ENCODE measurements at places on chromosomes 2 and 18. TPM values are rescaled to one million over a fixed set of nuclear protein-coding genes. Genes with fewer than 3 reads are reported as not detected.
A peak's percentile ranks its signal among the peaks of the same experiment; 100 is the strongest.

The TFPI gene
- 36.0 TPM for total RNA-seq

The POLE4 gene
- total RNA-seq: 36.8 TPM

The SEC11C gene
- 24.5 TPM for total RNA-seq

The FHL2 gene
- total RNA-seq: 467 TPM

The SPP2 gene
- not detected for total RNA-seq

- no peak for DNase-seq
- H3K4me3 ChIP-seq: peak overlapping the region; percentile 14
- peaks cover 6% of the 10 kb centered on the region for H3K4me1 ChIP-seq
- H3K27me3 ChIP-seq: no peaks in the 10 kb centered on the region
- no peaks in the 10 kb centered on the region for H3K36me3 ChIP-seq
- peak overlapping the region; percentile 41 for H3K27ac ChIP-seq
These were observed 41.9 kb downstream of the ITGB6 start for GRCh38 chr2:160157861-160158829.

GRCh38 chr18:11522992-11523391 is 86.4 kb upstream of the SLC35G4 start:
- no peaks in the 10 kb centered on the region for H3K27me3 ChIP-seq
- no peak overlapping the region for H3K4me3 ChIP-seq
- no peak for DNase-seq
- H3K4me1 ChIP-seq: no peaks in the 10 kb centered on the region
- H3K36me3 ChIP-seq: no peaks in the 10 kb centered on the region
- H3K27ac ChIP-seq: no peak overlapping the region

GRCh38 chr2:180006231-180006630 is 866 bp downstream of the CWC22 start:
- H3K4me3 ChIP-seq: peak overlapping the region; percentile 71
- no peak for DNase-seq
- peaks cover 5% of the 10 kb centered on the region for H3K4me1 ChIP-seq

- no peak overlapping the region for H3K27ac ChIP-seq
- no peak overlapping the region for H3K4me3 ChIP-seq
- no peaks in the 10 kb centered on the region for H3K27me3 ChIP-seq
- no peaks in the 10 kb centered on the region for H3K4me1 ChIP-seq
- DNase-seq: no peak
These were observed 131.9 kb downstream of the EVA1A start for GRCh38 chr2:75428646-75429443.

- DNase-seq: no peak
- no peak overlapping the region for H3K4me3 ChIP-seq
- H3K27me3 ChIP-seq: no peaks in the 10 kb centered on the region
These were observed 27.7 kb downstream of the ITGA6 start for GRCh38 chr2:172455121-172455515.

GRCh38 chr2:85807756-85808155 is 54.0 kb downstream of the ATOH8 start:
- DNase-seq: no peak
- no peaks in the 10 kb centered on the region for H3K27me3 ChIP-seq
- no peak overlapping the region for H3K4me3 ChIP-seq
- no peaks in the 10 kb centered on the region for H3K36me3 ChIP-seq

- H3K4me1 ChIP-seq: no peaks in the 10 kb centered on the region
- DNase-seq: no peak
- no peaks in the 10 kb centered on the region for H3K27me3 ChIP-seq
- H3K27ac ChIP-seq: no peak overlapping the region
These were observed 311.6 kb upstream of the CDH7 start for GRCh38 chr18:65439188-65439587.

- H3K4me1 ChIP-seq: peaks cover 8% of the 10 kb centered on the region
- H3K36me3 ChIP-seq: no peaks in the 10 kb centered on the region
- H3K27ac ChIP-seq: peak within 1 kb of the TSS; percentile 40
- H3K4me3 ChIP-seq: peak within 1 kb of the TSS; percentile 51
These were observed at the start of gene CCBE1 for GRCh38 chr18:59697236-59697932. Gene CCBE1, minus strand, starts transcription at chr18:59697423.

DNA sequence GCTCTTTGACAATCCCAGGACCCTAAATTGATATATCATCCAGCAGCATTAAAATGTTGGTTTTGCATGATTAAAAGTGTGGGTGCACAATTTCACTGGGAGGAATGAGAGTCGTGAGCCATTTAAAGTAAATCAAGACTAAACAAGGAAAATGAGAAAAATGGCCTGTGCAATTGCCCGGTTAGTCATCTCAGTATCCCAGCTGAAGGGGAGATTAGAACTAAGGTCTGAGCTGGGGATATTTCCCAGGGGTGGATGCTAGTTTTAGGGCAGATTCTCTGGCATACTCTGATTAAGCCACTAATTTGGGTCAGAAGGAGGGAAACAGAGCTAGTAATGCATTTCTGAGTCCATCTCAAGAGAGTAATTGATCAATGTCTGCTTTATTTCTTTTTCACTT is 177.2 kb downstream of the EN1 start:
- no peaks in the 10 kb centered on the region for H3K27me3 ChIP-seq
- DNase-seq: no peak
- H3K27ac ChIP-seq: no peak overlapping the region
- H3K4me3 ChIP-seq: no peak overlapping the region
- no peaks in the 10 kb centered on the region for H3K36me3 ChIP-seq

DNA sequence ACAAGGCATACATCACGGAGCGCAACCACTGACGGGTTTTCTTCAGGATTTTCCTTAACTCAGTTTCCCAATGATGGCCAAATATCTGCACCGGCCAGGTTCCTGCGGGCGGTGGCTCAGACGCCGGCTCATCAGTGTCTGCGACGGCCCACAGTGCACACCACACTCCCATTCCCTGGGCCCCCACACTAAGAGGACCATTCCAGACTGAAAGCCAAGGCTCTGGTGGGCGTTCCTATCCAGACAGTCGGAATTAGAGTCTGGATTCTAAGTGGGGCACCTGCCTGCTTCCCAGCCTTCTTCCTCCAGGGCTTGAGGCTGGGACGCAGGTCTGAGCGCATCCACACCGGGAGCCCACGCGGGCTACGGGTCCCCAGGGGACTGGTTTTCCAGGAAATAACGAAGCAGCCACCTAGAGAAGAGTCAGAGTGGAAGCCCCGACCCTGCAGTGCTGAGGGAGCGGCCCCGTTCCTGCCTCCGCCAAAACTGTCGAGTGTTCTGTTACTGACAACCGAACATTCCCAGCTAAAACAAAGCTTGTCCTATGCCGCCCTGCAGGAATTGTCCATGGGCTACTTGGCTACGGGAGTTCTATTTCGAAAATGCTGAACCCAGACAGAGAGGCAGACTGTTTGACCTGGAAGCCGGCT is 75.3 kb downstream of the TMEM18 start:
- no peak overlapping the region for H3K27ac ChIP-seq
- no peak for DNase-seq
- no peaks in the 10 kb centered on the region for H3K27me3 ChIP-seq

DNA sequence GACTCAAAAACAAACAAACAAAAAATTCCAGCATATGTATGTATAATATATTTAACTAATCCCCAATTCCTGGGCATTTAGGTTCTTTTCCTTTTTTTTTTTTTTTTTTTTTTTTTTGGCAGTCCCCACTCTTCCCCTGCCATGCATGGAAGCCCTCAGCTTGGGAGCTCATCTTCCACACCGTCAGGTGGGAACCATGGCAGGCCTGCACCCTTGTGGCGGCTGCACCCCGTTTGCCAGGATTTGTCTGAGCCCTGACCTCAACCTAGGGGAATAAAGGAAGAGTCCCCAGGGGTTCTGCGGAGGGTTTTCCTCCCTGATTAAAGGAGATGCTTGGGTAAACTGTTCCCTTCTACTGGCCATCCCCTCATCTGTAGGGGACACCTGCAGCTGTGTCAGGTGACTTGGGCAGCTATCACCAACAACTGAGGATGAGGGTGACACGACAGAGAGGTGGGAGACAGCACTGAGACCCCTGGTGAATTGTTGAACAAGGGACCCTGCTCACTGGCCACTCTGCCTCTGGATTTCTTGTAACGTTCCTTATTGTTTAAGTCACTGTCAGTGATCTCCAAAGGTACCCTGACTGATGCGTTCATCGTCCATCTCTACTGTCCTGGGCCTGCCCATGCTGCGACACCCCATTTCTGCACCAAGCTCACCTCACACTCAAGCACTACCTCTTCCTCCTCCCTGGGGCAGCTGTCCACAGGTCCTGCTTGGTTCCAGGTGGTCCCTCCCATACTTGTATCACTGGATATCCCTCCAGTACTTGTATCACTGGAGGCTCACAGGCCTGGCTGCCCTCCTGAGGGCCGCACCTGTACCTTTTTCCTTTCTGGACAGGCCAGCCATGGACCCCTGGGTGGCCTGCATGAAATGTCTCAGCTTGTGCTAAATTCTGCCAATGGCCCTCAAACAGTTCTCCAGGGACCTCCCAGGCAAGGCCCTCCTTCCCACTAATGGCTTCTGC is 14.5 kb downstream of the TMEM185B start:
- no peak overlapping the region for H3K27ac ChIP-seq
- H3K27me3 ChIP-seq: no peaks in the 10 kb centered on the region
- no peaks in the 10 kb centered on the region for H3K36me3 ChIP-seq
- H3K4me3 ChIP-seq: no peak overlapping the region
- DNase-seq: no peak

Measured in ovary (tissue), 10 donors.